Activated CD4-positive, alpha-beta T cell treated with anti-CD3 and anti-CD28 coated beads, Interleukin-2, amount 50 U/mL, for 24 hours (primary cell): ENCODE measurements at places on chromosomes 3 and 15.
A peak's percentile ranks its signal among the peaks of the same experiment; 100 is the strongest.

- no peak for DNase-seq
Observed at GRCh38 chr3:191696348-191696747, 235.4 kb downstream of the PYDC2 start.

- DNase-seq: no peak
Observed at GRCh38 chr3:54826251-54826691, 101.6 kb downstream of the LRTM1 start.

GRCh38 chr3:30292192-30292893 is 314.1 kb upstream of the TGFBR2 start:
- no peak for DNase-seq

GRCh38 chr15:87564681-87565080 is 691.9 kb downstream of the NTRK3 start:
- no peak for DNase-seq

GRCh38 chr3:132595014-132595413 is 2.1 kb upstream of the ACKR4 start:
- DNase-seq: no peak

- no peak for DNase-seq
Observed at GRCh38 chr3:17059989-17060550, 175.3 kb downstream of the PLCL2 start.

DNA sequence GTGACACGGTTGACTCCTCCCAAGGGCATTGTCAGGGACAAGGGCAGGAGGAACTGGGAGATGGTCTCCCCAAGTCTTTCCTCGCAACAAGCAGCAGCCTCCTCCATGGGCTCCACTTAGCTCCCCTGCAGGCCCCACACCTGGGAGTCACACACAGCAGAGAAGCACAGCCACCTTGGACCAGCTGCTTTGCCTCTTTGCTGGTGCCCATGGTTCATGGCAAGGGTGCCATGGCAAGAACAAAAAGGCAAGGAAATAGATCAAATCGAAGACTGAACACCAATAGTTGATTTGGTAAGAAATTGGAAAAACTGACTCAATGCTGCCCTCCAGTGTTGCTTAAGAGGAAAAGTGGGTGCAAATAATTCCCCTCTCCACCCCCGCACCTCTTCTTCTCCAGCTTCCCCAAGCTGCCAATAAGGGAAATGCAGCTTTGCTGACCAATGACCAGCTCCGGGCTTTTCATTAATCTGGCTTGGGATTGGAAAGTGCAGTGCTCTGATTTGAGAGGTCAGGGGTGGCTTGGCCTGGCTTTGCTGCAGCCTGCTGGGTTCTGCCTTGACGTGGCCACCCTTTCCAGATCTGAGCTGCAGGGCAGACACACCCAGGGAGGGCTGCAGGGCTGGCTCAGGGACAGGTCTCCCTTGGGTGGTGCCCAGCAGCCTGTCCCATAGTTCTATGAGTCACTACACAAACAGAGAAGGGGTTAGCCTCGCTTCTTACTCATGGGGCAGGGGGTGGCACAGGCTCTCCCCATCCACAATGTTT is 162.0 kb downstream of the KLF13 start:
- peak; percentile 27 for DNase-seq

GRCh38 chr15:31585240-31585639 is 258.6 kb downstream of the KLF13 start:
- no peak for DNase-seq

- DNase-seq: no peak
Observed at GRCh38 chr3:48784426-48785120, 63.1 kb downstream of the PRKAR2A start.

DNA sequence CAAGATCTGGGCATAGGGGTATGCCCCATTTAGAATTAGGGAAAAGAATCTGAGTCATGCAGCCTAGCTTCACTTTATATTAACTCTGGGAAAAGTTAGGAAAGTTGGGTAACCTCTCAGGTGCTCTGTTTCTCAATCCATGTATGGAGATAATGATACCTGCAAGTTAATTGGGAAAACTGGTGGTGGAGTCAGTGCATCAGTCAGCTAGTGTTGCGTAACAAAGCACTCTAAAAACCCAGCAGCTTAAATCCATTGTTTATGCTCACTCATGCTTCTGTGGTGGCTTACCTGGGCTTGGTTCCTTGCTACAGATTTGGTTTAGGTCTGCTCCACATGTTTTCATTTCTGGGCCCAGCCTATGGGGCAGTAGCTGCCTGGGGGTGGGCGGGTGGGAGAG is 91.0 kb downstream of the SMAD3 start:
- no peak for DNase-seq

GRCh38 chr15:77870195-77871065 is 207.1 kb downstream of the TBC1D2B start:
- DNase-seq: no peak

- DNase-seq: no peak
Observed at GRCh38 chr3:18585004-18585968, 160.1 kb upstream of the SATB1 start.

- no peak for DNase-seq
Observed at GRCh38 chr3:136255672-136256406, 5.7 kb downstream of the PCCB start.

- DNase-seq: no peak
Observed at GRCh38 chr15:28004143-28005003, 94.7 kb downstream of the OCA2 start.

DNA sequence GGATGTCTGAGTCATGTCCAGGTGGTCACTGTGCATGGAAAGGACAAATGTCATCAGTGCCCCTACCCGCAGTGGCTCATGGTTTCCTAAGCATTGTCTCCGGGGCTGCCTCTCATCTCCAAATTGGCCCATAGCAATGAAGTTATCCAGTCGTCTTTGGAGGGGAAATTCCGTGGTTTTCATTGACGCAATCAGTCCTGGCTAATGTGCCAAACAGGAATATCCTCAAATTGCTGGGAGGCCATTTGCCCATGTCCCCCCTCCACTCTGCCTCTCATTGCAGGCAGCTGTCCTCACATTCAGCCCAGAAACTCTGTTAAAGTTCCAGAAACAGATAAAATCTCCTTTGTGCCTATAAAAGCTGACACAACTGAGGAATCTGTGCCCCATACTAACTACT is 81.6 kb downstream of the MCTP2 start:
- no peak for DNase-seq

DNA sequence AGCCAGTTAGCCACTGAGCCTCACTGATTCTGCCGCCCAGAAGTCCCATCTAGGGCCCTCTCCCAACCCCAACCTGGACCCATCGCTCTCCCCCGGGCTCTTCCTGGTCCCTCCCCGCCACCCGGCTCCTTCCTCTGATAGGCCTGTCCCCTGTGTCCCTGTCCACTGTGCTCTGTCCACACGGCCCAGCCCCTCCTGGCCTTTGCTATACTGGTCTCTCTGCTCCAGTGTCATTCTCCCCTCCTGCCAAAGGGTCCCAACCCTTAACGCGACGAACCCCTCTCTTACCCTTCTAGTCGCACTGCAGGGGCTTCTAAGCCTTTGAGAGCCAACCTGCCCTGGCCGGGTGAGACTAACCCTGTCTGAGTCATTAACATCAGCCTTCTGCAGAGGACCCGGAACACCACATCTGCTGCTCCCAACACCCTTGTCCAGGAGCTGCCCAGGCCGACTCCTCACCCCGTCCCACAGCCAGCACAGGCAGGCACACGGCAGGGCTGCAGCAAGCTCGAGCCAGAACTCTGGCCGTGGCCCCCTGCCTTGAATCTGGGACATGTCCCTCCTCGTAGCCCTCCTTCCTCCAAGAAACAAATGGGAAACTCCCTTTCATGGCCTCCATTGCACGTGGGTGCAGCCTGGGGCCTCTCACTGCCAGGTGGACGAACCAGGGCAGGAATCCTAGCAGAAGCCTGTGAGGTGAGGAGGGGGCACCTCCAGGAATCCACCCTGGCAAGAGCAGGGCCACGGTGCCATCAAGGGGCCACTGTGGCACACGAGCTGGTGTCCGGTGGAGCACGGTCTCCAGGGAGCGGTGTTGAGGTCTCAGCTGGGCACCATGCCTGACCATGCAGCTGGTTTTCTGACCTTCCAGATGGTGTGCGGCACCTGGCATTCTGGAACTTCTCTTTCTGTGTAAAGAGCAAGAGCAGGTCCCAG is 140.9 kb upstream of the IQSEC1 start:
- no peak for DNase-seq

- no peak for DNase-seq
Observed at GRCh38 chr3:135891121-135891520, 74.4 kb upstream of the PPP2R3A start.

DNA sequence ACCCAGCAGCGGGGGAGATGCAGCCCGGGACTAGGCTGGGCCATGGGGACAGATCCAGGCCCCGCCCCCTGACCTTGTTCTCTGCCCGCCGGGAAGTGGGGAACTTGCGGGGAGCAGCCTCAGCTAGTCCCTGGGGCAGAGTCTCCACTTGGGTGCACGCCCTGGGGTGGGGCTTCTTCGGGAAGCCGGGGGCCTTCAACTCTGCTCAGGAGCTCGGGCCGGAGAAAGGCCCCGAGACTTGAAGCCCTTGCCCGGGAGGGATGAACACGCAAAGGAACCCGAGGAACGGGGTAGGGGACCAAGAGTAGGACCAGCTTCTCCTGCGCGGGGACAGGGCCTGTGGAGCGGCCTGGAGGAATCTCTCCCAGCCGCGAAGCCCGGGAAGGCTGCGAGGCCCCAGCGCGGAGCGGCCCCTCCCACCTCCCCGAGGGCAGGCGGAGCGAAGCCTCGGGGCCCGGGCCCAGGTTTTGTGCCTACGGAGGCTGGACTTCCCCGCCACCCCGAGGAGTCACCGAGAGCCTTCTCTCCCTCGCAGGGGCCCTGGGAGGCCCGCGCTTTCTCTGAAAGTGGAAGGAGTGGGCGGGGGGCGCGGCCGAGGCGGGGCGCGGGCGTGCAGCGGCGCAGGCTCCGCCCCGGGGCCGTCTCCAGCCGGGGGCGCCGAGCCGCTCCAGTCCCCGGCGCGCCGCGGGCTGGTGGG is at the start of gene ITPKA:
ITPKA (plus strand) TSS at position 670 of the 697 bp plus-strand sequence. CDS start 54 bp downstream, outside the sequence.
- peak; percentile 80 for DNase-seq

- DNase-seq: no peak
Observed at GRCh38 chr3:160956785-160957184, 148.4 kb downstream of the B3GALNT1 start.

GRCh38 chr3:126200534-126200933 is 20.1 kb upstream of the ALDH1L1 start:
- no peak for DNase-seq

DNA sequence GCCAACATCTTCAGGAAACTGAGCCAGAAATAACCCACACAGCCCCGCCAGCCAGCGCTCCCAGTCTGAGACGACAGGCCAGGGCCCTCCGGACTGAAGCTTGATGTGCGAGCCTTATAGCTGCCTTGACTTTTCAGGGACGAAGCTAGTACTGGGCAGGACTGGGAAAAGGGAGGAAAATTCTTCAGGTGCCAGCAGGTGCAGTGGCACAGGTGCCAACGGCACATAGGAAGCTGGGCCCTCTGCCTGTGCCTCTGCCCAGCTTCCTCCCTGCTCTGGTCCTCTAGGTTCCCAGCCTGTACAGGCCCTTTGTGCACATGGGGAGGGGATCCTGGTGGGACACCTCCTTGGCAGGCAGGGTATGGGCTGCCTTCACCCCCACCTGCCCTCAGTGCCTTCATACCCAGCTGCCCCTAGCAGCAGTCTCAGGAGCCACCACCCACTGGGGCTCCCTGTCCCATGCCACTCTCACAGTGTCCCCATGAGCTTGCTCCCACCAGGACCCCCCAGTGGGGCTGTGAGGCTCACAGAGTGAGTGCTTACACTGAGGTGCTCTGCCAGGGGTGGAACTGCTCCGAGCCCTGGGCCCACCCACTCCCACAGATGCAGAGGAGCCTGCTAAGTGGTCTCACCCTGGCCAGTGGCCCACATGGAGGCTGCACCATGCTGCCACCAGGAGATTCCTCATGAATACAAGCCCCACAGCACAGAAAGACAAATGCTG is 61.0 kb downstream of the DNAJB8 start:
- no peak for DNase-seq

- DNase-seq: no peak
Observed at GRCh38 chr3:181709537-181710279, 2.0 kb upstream of the SOX2 start.

GRCh38 chr3:152524198-152525140 is 255.7 kb downstream of the MBNL1 start:
- peak; percentile 26 for DNase-seq

- DNase-seq: no peak
Observed at GRCh38 chr3:44042772-44043171, 198.9 kb upstream of the TOPAZ1 start.

DNA sequence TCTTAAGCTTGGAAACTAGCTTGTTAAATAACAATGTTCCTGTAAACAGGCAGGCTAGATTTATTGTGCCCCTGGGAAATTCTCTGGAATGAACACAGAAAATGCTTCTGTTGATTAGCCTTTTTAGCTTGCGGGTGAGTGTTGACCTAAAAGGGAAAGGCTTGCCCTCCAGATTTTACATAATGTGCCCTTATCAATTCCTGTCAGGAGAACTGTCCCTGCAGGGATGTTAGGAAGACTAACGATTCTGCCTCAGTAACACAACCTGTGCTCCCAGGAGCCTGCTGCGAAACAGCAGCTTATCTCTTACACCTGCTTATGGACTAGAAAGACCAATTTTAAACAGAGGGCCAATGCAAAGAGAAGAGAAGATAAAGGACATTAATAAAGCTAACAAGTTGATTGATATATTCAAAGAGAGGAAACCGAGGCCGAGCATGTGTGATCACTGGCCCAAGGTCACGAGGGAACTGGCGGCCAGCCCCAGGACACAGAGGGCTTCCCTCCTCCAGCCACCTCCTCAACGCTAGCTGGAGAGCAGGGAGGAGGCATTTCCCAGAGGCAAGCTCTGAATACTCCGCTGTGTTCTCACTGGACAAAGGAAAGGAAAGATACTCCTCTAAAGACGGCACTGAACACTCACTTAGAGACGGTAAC is 48.4 kb upstream of the TJP1 start:
- no peak for DNase-seq

- DNase-seq: no peak
Observed at GRCh38 chr3:2477620-2478019, 379.0 kb downstream of the CNTN4 start.

DNA sequence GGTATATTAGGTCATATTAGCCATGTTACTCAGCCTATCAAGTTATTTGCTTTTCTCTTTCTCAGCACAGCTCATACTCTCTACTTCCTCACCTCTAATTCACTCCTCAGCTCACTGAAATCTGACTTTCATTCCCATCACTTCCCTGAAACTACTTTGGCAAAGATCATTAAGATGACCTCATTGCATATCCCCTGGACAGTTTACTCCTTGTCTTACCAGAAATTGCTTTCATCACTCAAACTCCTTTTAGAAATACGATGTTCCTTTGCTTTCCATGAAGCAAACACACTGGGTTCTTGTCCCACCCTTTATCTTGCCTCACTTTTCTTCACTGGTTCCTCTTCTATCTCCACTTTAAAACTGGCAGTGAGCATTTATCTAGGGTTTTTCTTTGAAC is 354.4 kb downstream of the TUSC7 start:
- no peak for DNase-seq
